ENCODE measurements at places on chromosomes 2 and 18. TPM values are rescaled to one million over a fixed set of nuclear protein-coding genes. Genes with fewer than 3 reads are reported as not detected.

The TMEM247 gene
- not detected for total RNA-seq

- DNase-seq, result peak; percentile 73
Observed at GRCh38 chr2:176140513-176141317, 10.6 kb upstream of the HOXD4 start.

GRCh38 chr2:239264492-239264837 lies 136.4 kb downstream of the HDAC4 start:
- DNase-seq, result no peak

GRCh38 chr2:167127135-167127534 lies 238.9 kb downstream of the XIRP2 start:
- DNase-seq, result no peak

DNA sequence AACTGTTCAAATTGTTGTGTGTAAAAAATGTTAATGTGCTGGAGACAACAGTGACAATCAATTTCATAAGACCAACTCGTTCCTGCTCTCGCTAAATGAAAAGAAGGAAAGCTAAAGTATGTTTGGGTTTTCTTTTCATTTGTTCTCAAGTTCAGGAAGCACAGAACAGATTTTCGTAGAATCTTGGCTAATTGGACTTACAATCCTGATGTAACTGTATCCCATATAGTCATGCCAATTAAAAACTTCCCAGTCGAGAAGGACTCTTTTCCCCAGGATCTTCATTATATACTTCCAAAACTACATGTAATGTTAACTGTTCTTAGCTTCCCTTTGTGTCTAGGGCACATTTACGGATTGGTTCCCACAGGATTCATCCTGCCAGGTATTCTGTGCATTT lies 135.4 kb upstream of the ITGB6 start:
- DNase-seq, result no peak

DNA sequence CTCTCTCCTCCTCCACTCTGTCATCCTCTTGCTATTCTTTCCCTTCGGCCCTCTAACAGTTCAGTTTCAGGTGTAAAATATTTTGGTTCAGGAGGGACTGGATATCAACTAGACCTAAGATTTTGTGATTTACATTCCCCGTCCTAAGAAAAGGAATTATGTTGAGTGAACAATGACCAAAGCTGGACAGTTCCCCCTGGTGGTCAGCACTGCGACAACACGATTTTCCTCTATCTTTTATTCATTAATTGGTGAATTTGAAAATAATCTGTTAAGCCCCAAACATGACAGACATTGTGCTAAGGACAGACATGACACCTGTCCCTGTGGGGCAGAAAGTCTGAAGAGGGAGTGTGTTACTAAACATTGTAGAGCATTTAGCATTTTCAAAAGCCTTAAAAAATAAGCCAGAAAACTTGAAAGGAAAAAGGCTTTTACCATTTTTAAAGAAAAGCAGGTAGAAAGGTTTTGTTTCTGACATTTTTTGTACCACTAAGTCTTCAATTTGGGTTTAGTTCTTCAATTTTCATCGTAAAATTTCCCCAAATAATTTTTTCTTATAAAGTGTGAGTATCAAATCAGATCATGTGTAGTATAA lies 28.4 kb upstream of the GTF2A1L start:
- no peak for DNase-seq

GRCh38 chr2:151174127-151174526 lies 87.5 kb downstream of the RBM43 start:
- no peak for DNase-seq

The IL1B gene
- not detected for total RNA-seq

- DNase-seq, result no peak
Observed at GRCh38 chr2:61620244-61621159, 82.3 kb upstream of the XPO1 start.

GRCh38 chr2:11967946-11968465 lies 221.6 kb downstream of the LPIN1 start:
- no peak for DNase-seq

The CXCR1 gene
- not detected for total RNA-seq

The FAM110C gene
- total RNA-seq, result 4.2 TPM

The TIGD1 gene
- total RNA-seq, result 11.9 TPM

DNA sequence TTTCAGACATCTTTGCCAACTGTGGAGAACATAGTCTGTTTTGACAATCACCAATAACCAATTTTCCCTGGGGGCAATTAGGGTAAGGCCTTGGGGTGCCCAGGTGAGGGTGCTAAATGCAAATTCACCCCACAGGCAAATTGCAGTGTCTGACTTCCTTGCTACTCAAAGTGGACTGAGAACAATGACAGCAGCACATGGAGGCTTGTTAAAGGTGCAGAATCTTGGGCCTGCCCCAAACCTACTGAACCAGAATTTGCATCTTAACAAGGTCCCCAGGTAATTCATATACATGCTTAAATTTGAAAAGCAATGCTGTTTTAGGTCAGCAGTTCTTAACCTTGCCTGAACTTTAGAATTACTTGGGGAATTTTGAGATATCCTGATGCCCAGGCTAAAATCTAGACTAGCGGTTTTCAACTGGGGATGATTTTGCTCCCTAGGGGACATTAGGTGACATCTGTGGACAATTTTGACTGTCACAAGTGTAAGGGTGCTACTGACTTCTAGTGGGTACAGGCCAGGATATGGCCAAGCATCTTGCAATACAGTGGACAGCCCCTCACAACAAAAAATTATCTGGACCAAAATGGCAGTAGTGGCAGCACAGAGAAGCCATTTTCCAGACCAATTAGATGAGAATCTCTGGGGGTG lies 80.2 kb upstream of the GCFC2 start:
- DNase-seq, result no peak

DNA sequence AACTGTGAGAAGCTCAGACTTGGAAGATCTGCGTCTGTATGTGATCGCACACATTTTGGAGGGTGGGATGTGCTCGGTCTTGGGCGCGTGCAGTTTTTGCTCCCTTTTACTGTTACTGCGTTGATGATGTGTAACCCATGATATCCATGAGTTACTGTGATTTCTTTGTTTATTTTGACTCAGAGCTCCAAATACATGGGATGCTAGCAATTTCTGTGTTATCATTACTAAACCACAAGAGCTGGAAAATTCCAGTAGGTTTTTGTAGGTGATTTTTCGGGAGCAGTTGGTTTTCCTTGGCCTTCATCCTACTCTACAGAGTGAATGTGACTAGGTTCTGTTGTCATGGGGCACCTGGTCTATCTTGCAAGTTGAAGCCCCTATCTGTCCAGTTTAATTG lies 124.2 kb downstream of the AGAP1 start:
- no peak for DNase-seq

The TLX2 gene
- not detected for total RNA-seq

DNA sequence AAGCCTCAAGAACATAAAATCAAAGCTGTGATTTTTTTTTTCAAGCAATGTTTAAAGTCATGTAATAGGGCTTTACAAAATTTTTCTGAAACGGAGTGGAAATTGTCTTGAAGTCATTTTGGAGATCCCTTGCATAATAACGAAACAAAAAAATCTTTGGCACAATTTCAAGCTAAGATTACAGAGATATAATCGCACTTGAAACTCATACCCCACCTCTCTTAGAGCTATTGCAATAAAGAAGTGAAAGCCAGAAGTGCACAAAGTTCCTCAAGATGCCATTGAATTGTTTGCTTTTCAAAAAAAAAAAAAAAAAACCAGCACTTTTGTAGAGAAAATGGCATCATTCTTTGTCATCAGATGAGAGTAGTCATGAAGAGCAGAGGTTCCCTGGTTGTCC lies 152.3 kb downstream of the PAX3 start:
- no peak for DNase-seq

GRCh38 chr2:219736209-219736608 lies 108.8 kb downstream of the SLC4A3 start:
- peak; percentile 14 for DNase-seq
